ENCODE measurements at places on chromosomes 2 and 18.

- DNase-seq, result no peak
Measured at GRCh38 chr18:70671889-70672565, 383.2 kb downstream of the SOCS6 start.

DNA sequence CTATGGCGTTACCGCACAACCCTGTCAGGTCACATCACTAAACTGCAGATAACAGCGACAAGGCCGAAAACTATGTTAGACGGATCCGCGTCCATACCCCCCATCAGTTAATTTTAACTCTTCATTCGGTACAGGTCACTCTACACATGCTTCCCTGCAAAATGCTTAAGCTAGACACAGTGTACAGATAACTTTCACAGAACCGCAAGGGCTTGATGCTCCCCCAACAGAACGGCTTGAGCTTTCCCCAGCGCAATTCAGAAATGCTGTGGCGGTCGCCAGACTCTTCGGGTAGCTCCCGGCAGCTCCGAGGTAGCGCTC is 283 bp upstream of the RBBP8 start:
- no peak for DNase-seq

GRCh38 chr18:21833604-21834298 is 93.2 kb downstream of the MIB1 start:
- no peak for DNase-seq

DNA sequence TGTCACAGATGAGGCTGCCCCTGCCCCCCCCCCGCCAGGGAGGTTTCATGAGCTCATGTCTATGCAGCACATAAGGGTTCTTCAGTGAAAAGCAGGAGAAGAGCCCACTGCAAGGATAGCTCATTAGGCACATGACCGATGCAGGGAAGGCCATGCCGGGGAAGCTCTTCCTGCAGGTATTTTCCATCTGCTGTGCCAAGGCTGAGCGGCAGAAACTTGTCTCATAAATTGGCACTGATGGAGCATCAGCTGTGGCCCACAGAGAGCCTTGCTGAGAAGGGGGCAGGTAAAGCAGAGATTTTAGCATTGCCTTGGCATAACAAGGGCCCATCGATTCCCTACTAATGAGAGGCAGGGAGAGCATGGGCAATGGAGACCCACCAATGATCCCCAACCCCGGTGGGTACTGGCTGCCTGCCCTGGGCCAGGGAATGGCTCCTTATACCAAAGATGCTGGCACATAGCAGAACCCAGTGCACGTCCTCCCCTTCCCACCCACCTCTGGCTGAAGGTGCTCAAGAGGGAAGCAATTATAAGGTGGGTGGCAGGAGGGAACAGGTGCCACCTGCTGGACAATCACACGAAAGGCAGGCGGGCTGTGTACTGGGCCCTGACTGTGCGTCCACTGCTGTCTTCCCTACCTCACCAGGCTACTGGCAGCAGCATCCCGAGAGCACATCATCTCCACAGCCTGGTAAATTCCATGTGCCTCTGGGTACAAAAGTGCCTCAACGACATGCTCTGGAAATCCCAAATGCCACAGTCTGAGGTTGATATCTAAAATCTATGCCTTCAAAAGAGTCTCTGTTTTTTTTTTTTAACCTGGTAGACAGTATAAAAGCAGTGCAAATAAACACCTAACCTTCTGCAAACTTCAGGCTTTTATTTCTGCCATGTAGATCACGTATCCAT is 41.4 kb downstream of the STEAP3 start:
- peak; percentile 51 for DNase-seq

GRCh38 chr18:40832362-40832761 is 1122.7 kb upstream of the PIK3C3 start:
- DNase-seq, result no peak

GRCh38 chr18:2932247-2933181 is 80.4 kb downstream of the LPIN2 start:
- DNase-seq, result peak; percentile 62

GRCh38 chr18:7778181-7778580 is 211.1 kb downstream of the PTPRM start:
- no peak for DNase-seq

DNA sequence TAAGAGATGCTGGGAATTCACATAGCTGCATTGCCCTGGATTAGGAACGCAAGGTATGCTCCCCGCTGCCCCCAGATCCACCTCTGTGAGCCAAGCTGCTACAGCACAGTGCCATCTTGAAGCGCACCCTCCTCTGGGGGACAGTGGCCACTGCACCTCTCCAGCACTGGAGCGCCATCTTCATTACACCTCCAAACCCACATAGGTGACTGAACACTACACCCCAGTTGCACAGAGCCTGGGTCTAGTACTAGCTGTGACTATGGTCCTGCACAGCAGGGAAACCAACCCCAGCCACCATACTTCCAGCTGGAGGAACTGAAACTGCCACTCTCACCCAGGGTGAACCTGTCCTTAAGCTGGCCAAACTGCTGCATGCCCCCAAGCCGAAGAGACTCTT is 84.6 kb downstream of the TMEM237 start:
- no peak for DNase-seq

- no peak for DNase-seq
Measured at GRCh38 chr18:34801774-34802173, 91.7 kb downstream of the DTNA start.

DNA sequence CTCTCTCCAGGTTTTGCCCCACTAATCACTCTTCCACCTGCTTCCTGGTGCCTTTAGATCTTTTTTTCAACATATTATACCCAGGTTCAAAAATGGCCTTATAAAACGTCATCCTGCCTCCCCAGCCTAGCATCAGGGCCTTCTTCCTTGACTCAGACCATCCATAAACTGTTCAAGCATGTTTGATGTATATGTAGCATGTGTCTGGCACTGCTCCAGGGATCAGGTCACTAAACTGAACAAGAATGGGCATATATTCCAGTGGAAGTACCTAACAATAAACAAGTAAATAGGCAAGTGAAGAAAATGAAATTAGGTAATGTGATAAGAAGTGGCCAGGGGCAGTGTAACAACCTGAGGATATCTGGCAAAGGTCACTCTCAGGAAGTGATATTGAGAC is 141.2 kb downstream of the TRIB2 start:
- no peak for DNase-seq

GRCh38 chr2:148577845-148578492 is 66.6 kb upstream of the EPC2 start:
- DNase-seq, result no peak

- no peak for DNase-seq
Measured at GRCh38 chr2:30716123-30716900, 90.9 kb downstream of the CAPN13 start.

- DNase-seq, result no peak
Measured at GRCh38 chr18:63492851-63493250, 16.1 kb downstream of the SERPINB5 start.

Measured in HepG2 (cell line).